ENCODE measurements at places on chromosomes 11 and 22. TPM values are rescaled to one million over a fixed set of nuclear protein-coding genes. Genes with fewer than 3 reads are reported as not detected.

Gene CHRM1
- 0.27 TPM for total RNA-seq

Gene BAIAP2L2
- 0.48 TPM for total RNA-seq

Gene DDI1
- total RNA-seq, result not detected

Gene A4GALT
- total RNA-seq, result 29.9 TPM

Gene C11orf42
- total RNA-seq, result not detected

GRCh38 chr11:34150494-34151151 is 45.2 kb downstream of the NAT10 start:
- H3K27ac ChIP-seq, result no peak overlapping the region
- no peaks in the 10 kb centered on the region for H3K27me3 ChIP-seq
- no peak for DNase-seq
- peaks cover 3% of the 10 kb centered on the region for H3K4me1 ChIP-seq
- peaks cover 17% of the 10 kb centered on the region for H3K36me3 ChIP-seq
- H3K4me3 ChIP-seq, result no peak overlapping the region

DNA sequence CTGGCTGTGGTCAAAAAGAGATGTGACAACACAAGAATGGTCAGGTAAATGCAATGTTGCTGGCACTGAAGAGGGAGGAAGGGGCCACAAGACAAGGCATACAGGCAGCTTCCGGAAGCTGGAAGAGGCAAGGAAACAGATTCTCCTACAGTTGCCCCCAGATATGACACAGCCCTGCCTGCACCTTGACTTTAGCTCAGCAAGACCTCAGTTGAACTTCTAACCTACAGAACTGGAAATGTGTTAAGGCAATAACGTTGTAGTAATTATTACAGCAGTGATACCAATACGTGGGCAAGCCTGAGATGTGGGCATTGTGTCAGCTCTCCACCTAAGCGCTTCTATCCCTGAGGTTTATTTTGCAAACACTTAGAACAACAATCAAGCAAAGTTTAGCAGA is 4.2 kb upstream of the KIAA0930 start:
- DNase-seq, result no peak
- no peaks in the 10 kb centered on the region for H3K27me3 ChIP-seq
- H3K4me3 ChIP-seq, result no peak overlapping the region
- peak overlapping the region; percentile 97 for H3K27ac ChIP-seq
- peaks cover 15% of the 10 kb centered on the region for H3K4me1 ChIP-seq

DNA sequence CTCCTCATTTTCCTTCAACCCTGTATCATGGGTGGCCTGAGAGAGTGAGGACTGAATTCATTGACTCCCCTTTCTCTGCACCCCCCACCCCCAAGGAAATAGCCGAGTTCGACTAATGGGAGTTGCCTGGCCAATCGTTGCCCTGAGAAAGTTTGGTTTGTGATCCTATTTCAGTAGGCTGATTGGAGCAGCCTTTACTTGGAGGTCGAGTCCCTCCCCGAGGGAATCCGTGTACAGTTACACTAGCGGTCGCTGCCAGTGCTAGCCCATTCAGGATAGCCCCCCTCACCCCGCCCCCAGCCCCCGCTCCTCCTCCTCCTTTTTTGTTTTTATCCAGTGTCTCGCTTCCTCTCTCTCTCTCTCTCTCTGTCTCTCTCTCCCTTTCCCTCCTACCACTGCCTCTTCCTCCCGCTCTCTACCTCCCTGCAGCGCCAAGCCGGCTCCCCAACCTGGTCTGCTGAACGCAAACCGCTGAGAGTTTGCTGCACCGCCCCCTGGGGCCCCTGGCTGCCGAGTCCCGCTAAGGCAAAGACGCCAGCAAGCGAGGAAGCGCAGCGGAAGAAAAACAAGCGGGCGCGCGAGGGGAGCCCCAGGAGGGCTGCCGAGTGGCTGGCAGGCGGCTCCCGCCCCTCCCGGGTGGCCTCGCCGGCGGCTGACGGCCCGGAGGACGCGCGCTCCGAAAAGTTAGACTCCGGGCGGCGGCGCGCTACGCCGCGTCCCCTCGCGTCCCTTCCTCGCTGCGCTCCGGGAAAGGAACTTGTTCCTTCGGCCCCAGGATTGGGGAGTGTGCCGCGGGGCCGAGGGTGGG is at the start of gene GRAMD1B:
GRAMD1B (plus strand) TSS at position 357 of the 808 bp plus-strand sequence. CDS start 524 bp downstream, outside the sequence.
- peak within 1 kb of the TSS; percentile 50 for H3K27ac ChIP-seq
- H3K36me3 ChIP-seq, result no peaks in the 10 kb centered on the region
- peaks cover 9% of the 10 kb centered on the region for H3K4me1 ChIP-seq
- peak within 1 kb of the TSS; percentile 84 for H3K4me3 ChIP-seq
- H3K27me3 ChIP-seq, result peaks cover 23% of the 10 kb centered on the region
- DNase-seq, result peak; percentile 85

DNA sequence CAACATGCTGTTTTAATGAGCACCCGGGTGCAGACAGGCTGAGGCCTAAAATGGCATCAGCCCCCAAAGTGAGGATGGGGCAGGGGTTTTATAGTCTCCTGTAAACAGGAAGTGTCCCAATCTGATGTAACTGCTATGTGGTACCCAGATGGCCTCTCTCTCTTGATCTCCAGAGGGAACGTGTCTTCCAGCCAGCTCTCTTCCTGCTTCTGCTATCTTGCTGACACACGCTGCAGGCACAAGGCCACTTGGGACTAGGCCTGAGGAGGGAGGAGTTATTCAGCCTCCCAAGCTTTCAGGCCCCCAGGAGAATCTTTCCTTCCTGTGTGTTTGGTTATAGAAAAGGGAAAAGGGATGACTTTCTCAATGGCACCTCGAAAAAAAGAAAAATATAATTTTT is 11.4 kb upstream of the VSTM5 start:
- no peak overlapping the region for H3K27ac ChIP-seq
- H3K36me3 ChIP-seq, result no peaks in the 10 kb centered on the region
- H3K4me1 ChIP-seq, result no peaks in the 10 kb centered on the region

DNA sequence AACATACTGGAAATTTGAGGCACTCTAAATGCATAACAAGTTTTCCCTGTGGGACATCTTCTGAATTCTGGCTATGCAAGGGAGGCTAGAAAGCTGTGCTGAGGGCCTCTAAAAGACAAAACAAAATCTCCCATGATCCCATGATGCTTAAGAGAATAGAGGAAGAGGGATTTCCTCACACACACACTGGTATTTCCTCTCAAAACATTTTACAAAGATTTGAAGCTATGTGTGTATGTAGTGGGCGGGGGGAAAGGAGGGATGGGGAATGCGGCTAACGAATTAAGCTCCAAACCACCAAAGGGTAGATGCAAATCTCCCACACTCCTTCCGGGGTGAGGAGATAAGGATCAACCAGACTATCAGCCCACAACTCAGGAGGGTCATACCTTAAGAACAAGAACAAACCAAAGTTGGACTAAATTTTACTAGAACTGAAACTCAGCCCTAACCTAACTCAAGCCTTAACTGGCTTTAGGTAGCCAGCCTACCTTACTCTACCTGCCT is 6.0 kb downstream of the OR2AT4 start:
- no peaks in the 10 kb centered on the region for H3K4me1 ChIP-seq
- no peak overlapping the region for H3K27ac ChIP-seq
- no peak overlapping the region for H3K4me3 ChIP-seq
- H3K27me3 ChIP-seq, result peaks cover 68% of the 10 kb centered on the region
- no peak for DNase-seq
- no peaks in the 10 kb centered on the region for H3K36me3 ChIP-seq

DNA sequence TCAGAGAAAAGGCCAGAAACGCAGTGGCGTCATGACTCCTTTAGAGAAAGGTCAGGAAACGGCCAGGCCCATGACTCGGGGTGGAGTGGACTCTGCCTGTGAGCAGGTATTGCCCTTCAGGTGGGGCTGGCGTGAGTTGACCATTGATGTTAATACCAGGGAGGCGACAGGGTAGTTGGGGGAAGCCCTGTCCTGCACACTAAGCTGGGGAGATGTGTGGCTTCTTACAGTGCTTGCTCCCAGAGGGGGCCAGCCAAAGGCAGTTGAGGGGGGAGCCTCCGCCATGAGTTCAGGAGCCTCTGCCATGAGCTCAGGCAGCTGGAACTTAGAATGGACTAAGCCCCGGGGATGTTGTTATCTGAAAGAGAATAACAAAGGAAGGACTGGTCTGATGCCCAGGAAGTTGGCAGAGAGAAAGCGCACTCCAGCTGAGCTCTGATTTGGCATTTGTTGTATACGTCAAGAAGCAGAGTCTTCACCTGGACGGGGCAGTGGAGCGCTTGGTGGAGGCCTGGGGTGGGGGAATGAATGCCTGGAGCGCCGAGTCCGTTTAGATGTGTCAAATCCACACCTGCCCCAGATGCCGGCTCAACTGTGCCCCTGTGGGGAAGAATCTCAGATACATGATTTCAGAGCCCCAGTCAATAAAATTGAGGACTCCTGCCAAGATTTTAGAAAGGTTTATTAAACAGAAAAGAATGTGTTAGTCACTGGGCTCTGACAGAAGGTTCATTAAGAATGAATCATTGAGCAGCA is 222.5 kb downstream of the TBC1D22A start:
- H3K27ac ChIP-seq, result no peak overlapping the region
- peaks cover 8% of the 10 kb centered on the region for H3K4me1 ChIP-seq
- no peaks in the 10 kb centered on the region for H3K27me3 ChIP-seq
- DNase-seq, result no peak

DNA sequence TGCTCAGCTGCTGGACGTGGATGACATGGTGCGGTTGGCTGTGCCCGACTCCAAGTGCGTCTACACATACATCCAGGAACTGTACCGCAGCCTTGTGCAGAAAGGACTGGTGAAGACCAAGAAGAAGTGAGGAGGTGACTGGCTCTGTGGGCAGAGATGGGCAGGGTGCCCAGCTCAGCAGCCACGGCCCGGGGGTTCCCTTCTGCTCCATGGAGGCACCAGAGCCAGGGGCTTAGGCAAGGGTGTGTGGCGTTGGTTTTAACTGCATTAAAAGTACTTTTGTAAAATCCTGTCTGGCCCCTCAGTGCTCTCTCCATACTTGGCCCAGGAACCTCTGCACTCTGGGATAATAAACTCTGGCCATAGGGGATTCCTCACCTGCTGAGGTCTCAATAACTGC is 12.6 kb downstream of the SMTNL1 start:
- H3K27me3 ChIP-seq, result no peaks in the 10 kb centered on the region
- no peak overlapping the region for H3K4me3 ChIP-seq
- H3K27ac ChIP-seq, result no peak overlapping the region
- H3K36me3 ChIP-seq, result peaks cover 33% of the 10 kb centered on the region
- H3K4me1 ChIP-seq, result no peaks in the 10 kb centered on the region
- no peak for DNase-seq

DNA sequence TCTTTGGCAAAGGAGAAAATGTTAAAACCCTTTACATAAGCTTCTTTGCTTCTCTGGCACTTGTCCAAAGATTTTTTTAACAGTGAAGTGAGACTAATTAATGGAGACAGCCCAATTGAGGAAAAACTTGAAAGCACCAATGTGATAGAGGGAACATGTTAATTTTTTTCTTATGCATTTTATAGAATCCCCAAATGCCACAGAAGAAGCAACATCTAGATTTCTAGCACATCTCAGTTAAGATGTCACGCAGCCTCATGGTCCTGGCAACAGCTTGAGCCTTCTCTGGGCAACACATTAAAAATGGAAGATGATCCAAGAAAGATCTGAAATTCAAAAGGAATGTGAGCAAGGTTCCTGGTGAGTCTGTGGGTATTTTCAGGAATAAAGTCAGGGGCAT is 48.5 kb downstream of the PACSIN2 start:
- no peak for DNase-seq
- no peaks in the 10 kb centered on the region for H3K27me3 ChIP-seq
- H3K27ac ChIP-seq, result peak overlapping the region; percentile 31
- H3K4me1 ChIP-seq, result peaks cover 53% of the 10 kb centered on the region
- peaks cover 11% of the 10 kb centered on the region for H3K36me3 ChIP-seq
- no peak overlapping the region for H3K4me3 ChIP-seq

DNA sequence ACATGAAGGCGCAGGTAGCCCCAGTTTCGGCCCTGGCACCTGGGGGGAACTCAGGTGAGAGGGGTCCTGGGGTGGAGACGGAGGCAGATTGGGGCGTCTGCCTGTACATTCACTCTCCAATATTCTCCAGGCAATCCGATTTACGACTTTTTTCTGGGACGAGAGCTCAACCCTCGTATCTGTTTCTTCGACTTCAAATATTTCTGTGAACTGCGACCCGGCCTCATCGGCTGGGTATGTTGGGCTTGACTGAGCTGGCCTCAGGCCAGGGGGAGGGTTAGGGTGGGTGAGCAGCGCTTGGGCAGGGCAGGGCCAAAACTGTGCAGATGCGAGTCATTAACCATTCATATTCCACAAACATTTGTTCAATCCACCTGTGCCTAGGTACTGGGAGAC is 1.7 kb downstream of the TM7SF2 start:
- no peaks in the 10 kb centered on the region for H3K27me3 ChIP-seq
- DNase-seq, result no peak
- peaks cover 2% of the 10 kb centered on the region for H3K36me3 ChIP-seq
- peaks cover 30% of the 10 kb centered on the region for H3K4me1 ChIP-seq
- peak overlapping the region; percentile 86 for H3K4me3 ChIP-seq

DNA sequence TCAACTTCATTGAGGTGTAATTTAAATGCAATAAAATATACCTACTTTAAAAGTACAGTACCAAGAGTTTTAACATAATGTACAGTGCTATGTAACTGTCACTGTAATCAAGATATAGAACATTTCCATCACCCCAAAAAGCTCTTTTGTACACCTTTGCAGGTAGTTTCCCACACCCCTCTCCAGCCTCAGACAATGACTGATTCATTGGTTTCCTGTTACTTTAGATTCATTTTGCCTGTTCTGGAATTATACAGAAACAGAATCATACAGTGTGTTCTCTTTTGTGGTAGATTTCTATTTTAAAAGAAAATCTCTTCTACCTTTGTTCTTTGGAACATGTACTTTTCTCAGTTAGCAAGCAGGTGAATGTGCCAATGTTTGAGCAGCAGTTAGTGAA is 38.2 kb downstream of the SHISA8 start:
- no peak for DNase-seq
- H3K27ac ChIP-seq, result no peak overlapping the region
- H3K4me3 ChIP-seq, result no peak overlapping the region
- H3K4me1 ChIP-seq, result no peaks in the 10 kb centered on the region

- H3K4me3 ChIP-seq, result no peak overlapping the region
- peaks cover 3% of the 10 kb centered on the region for H3K27me3 ChIP-seq
- no peaks in the 10 kb centered on the region for H3K4me1 ChIP-seq
- no peak overlapping the region for H3K27ac ChIP-seq
- no peak for DNase-seq
Measured at GRCh38 chr11:37574361-37574760, 976.3 kb upstream of the RAG2 start.

DNA sequence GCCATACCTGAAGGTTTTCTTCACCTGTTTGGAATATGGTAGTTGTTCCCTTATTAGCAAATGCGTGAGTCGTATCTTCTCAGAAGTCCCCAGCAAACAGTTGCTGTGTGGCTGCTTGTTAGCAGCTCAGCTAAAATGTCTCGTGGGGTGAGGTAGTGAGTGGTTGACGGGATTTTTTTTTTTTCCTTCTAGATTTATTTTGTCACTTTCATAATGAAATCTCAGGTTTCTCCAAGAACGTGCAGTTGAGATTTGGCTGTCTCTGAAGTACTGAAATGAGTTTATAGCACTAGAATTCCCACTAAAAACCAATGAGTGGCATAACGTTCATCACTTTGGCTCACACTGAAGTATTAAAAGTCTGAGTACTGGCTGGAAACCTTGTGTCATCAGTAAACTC is 16.8 kb downstream of the RCN1 start:
- H3K36me3 ChIP-seq, result peaks cover 26% of the 10 kb centered on the region
- H3K27ac ChIP-seq, result no peak overlapping the region
- H3K4me1 ChIP-seq, result peaks cover 7% of the 10 kb centered on the region
- no peak overlapping the region for H3K4me3 ChIP-seq
